ENCODE measurements at places on chromosomes 11 and 22.

DNA sequence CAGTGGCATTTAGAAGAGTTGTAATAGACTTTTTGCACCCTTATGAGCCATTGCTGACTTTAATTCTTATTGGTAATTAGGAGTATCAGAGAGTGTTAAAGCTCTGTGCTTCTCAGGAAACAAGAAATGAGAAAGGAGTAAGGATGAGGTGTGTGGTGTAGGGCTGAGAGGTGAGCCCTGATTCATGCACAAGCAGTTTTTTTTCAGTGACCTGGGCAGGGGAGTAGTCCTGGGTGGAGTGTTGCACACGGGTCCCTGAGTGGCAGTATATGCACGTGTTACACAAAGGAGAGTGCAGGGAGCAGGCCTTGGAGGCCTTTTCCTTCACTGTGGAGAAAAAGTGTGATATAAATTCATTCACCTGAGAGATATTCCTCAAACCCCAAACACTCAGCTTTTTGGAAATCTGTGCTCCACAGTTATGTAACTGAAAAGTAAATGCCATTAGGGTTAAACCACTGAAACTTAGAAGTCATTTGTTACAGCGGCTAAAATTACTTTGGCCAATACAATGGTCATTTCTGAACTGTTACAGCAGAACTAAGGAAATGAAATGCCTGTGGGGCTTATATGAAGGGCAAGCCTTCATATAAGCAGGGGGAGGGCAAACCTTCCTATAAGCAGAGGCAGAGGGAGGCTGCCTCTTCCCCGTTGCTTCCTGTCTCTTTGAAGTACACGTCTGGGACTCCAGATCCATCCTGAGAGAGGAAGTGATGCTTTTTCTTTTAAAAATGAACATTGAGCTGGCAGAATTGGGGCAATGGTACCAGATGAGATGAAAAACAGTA is 62.6 kb upstream of the OLFML1 start:
- no peak for DNase-seq

GRCh38 chr11:133889188-133889587 is 43.9 kb upstream of the SPATA19 start:
- no peak for DNase-seq

DNA sequence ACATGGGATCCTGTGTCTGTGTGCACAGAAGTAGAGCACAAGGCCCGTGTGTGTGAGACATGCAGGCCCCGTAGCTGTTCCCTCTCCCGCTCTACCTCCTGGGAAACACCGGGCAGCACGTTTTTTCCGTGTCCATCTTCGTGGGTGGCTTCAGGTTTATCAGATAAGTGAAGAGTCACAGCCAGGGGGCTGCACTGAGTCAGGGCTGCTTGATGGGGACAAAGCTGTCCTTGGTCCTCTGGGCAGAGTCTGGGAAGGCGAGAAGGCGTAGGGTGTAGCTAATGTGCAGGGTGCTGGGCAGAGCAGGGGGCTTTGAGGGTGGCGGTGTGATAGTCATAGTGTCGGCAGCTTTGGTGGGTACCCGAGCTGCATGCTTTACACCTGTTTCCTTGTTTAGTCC is 23.7 kb downstream of the INCENP start:
- no peak for DNase-seq

DNA sequence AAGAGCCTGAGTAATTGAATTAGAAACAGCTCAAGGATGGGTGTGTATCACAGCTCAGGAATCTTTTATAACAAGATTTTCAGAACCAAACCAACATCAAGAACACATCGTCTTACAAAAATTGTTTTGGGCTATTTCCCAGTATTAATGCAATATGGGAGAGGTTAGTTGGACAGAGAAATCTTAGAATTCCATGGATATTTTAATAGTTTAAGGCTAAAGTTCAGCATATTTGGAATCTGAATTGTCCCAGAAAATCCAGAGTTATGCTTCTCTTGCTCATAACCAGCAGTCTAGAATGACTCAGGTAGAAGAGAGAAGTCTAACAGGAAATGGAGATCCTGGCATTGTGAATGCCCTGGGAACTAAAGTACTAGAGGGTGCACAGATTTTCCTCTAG is 74.6 kb downstream of the ADM start:
- no peak for DNase-seq

DNA sequence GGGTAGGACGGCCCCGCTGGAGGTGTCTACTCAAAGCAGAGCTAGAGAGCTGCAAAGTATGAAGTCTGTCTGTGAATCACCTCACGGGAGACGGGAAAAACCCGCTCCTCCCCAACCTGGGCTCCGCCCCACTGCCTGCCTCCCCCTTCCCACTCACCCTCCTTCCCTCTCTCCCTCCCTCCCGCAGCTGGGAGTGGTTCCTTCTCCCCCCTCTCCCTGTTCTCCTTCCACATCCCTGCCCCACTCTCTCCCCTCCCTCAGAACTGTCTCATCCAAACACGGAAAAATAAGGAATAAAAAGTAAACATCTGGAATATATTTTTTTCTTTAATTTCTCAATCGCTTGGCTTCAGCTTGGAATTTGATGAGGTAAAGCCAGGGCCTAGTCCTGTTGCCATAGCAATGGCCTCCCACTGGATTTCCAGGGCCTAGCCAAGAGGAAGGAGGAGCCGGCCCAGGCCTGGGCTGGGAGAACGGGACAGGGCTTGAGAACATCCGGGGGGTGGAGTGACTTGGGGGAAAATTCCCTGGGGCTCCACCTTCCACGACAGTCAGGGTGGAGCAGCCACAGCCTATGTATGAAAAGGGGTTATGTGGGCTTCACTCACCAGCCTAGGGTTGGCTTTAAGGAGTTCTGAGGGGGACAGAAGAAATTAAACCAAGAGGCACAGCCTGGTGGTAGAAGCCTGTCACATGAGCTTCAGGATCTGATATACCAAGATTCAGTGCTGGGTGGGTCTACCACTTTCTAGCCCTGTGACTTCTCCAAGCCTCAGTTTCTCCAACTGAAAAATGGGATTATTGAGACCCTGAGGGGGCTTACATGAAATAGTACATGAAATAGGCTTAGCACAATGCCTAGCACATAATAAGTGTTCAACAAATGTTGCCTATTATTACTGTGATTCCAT is 2.2 kb downstream of the TNKS1BP1 start:
- DNase-seq: no peak

- no peak for DNase-seq
Measured at GRCh38 chr22:28900379-28900925, 17.1 kb downstream of the ZNRF3 start.

DNA sequence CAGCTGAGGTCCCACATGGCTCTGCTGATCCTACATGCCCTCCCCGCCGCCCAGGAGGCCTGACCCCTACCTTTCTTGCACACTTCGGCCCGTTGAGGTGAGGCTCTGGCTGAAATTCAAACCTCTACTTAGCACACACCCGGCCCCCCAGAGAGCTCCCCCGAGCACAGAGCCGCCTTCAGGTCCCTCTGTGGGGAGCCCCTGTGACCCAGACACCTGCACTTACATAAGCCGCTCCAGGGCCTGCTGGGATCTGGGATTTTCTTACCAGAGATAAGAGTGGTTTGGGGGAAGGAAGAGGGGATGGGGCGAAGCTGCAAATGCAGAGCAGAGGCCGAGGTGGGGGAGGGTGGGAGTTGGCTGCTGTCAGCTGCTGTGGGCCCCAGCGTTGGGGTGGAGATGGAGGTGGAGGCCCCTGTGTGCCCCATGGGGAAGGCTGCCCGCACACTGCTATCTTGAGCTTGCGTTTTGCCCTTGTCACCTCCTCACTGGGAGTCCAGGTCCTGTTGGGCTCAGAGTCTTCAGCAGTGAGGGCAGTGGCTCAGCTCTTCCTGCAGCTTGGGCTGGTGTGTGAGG is 30.6 kb downstream of the CAPN1 start:
- DNase-seq: no peak

GRCh38 chr22:44133901-44134571 is 46.7 kb upstream of the PARVG start:
- no peak for DNase-seq

DNA sequence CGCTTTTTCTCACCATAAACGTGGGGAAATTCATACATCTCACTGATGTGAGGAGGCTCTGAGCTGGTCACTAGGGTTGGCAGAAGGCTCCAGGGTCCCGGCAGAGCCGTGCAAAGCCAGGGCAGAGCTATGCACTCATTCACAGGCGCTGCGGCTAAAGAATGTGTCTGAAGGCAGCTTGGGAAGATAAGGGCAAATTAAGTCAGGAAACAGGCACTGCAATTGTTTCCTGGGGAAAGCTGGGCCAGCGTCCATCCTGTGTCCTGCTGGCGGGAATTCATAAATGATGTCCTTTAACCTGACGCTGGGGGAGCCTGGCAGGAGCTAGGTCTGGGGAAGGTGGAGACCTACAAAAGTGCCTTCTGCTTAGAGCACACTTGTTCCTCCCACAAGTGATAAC is 27.6 kb downstream of the PKNOX2 start:
- no peak for DNase-seq

DNA sequence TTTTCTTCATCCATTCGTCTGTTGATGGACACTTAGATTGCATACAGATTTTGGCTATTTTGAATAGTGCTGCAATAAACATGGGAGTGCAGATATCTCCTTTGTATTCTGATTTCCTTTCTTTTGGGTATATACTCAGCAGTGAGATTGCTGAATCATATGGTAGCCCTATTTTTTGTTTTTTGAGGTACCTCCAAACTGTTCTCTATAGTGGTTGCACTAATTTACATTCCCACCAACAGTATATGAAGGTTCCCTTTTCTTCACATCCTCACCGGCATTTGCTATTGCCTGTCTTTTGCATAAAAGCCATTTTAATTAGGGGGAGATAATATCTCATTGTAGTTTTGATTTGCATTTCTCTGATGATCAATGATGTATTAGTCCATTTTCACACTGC is 96.1 kb downstream of the PRR5L start:
- DNase-seq: no peak

GRCh38 chr11:64060263-64060860 is 24.6 kb downstream of the FLRT1 start:
- no peak for DNase-seq

DNA sequence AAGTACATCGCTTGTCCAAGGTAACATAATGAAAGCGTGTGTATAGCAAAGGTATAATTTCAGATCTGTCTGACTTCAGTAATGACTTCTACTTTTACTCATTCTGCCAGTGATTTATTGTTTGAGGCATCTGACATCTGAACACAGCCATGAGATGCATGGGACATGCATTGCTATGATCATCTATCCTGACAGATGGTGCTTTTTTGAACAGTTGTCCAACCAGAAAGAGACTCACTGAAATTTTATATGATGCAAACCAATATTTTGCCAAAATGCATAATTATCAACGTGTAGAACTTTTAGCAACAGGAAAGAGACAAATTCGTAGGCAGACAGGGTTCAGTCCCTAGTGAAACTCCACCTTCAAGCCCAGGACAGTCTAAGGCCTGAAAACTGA is 19.6 kb downstream of the OR5M3 start:
- DNase-seq: no peak

DNA sequence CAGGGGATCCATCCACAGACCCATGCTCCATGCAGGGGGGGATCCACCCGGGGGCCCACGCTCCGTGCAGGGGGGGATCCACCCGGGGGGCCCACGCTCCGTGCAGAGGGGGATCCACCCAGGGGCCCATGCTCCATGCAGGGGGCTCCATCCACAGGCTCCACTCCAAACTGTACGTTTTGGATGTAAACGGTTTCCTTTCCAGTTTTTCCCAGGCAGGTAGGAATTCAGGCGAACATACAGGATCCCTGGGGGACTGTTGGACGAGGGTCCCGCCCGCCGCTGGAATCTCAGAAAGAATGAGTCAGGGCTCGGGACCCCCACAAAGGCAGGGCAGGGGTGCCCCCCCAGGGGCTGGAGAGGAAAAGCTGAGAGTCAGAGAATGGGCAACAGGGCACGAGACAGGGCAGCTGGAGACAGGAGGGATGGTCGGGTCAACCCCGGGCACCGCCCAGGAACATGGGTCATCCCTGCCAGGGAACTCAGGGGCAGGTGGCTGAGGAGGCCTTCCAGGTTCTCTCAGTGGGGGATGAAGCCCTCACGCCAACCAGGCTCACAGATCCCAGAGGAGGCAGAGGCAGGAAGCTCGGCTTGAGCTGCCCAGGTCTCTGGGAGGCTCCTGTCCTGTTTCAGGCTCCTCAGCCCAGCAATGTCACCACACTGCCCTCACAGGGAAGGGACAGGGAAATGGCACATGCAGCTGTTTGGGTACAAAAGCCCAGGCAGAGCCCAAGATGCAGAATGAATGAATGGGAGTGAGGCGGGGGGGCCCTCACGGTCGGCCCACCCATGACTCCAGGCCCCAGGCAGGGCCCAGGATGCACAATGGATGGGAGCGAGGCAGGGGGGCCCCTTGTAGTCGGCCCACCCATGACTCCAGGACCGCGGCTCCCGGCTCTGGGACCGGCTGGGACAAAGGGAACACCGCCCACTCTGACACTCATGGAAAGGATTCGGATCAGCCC is 200.2 kb downstream of the BRD1 start:
- DNase-seq: no peak

GRCh38 chr22:42228483-42228882 is 42.0 kb downstream of the TCF20 start:
- DNase-seq: no peak

GRCh38 chr22:19703869-19704268 is 10.4 kb upstream of the SEPTIN5 start:
- no peak for DNase-seq

DNA sequence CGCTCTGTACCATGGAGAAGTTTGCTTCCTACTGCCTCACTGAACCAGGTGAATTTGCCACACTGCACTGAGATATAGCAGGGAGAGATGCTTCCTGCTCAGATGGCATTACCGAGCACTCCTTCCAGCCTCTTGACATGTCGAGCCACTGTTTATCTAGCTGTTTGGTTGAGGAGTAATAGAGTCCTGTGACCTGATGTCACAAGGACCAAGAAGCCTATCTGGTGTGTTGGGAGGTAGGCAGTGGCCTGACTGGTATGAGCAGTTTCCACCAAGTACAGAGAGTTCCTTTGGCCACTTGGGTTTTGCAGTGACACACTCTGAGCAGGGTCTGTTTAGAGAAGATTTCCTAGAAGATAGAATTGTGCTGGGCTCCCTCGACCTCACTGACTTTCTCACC is 5.2 kb downstream of the ACAD8 start:
- no peak for DNase-seq

GRCh38 chr22:29125443-29125778 is 52.6 kb downstream of the KREMEN1 start:
- no peak for DNase-seq

GRCh38 chr22:32457031-32457430 is 7.2 kb downstream of the BPIFC start:
- DNase-seq: no peak

GRCh38 chr11:130431801-130432200 is 3.4 kb upstream of the ADAMTS8 start:
- no peak for DNase-seq

DNA sequence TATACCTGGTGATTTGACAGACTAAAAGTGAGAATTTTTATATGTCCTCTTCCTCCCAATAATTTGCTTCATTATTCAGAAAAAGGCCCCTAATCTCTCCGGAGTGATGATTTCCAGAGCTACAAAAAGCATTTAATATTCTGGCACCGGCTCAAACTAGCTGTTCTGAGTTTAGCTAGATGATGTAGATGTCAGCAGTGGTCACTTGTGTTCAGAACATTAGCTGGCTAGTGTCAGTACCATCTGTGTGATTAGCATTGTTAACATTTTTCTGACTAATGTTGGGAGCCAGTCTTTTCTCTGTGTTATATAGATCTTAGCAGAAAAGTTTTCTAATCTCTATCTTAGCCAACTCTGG is 68.7 kb upstream of the RRM1 start:
- DNase-seq: no peak
